ENCODE measurements at places on chromosomes 7 and 10. TPM values are rescaled to one million over a fixed set of nuclear protein-coding genes. Genes with fewer than 3 reads are reported as not detected.

Gene SFTPA1
- not detected for total RNA-seq

- no peaks in the 10 kb centered on the region for H3K4me1 ChIP-seq
- no peak overlapping the region for H3K27ac ChIP-seq
- no peak overlapping the region for H3K4me3 ChIP-seq
- no peaks in the 10 kb centered on the region for H3K27me3 ChIP-seq
- peaks cover 67% of the 10 kb centered on the region for H3K36me3 ChIP-seq
Observed at GRCh38 chr7:74708569-74709275, 51.2 kb downstream of the GTF2I start.

Gene CCDC136
- 5.3 TPM for total RNA-seq

- peaks cover 90% of the 10 kb centered on the region for H3K4me1 ChIP-seq
- peak overlapping the region; percentile 92 for H3K27ac ChIP-seq
- H3K36me3 ChIP-seq: peaks cover 54% of the 10 kb centered on the region
- peak overlapping the region; percentile 91 for H3K4me3 ChIP-seq
Observed at GRCh38 chr10:49185213-49185612, 3.0 kb downstream of the TMEM273 start.
